Activated CD4-positive, alpha-beta T cell treated with anti-CD3 and anti-CD28 coated beads, Interleukin-2, amount 50 U/mL, for 4 hours (primary cell): ENCODE measurements at places on chromosomes 16 and 17.

DNA sequence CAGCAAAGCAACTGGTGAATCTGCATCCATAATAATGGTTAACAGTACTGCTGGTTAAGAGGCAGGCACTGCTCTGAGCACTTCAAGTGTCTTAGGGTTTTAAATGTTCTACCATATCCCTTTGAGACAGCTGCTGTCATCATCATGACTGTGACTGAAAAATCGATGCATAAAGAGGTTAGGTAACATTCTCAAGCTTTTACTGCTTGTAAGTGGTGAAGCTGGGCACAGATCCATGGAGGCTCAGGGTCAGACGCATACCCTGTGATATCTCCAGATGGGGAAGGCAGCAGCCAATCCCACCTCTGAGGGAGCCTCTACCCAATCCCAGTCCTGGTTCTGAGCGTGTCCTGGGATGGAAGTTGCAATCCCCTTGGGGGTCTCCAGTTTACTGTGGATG is 57.6 kb upstream of the SOX9 start:
- no peak for DNase-seq

DNA sequence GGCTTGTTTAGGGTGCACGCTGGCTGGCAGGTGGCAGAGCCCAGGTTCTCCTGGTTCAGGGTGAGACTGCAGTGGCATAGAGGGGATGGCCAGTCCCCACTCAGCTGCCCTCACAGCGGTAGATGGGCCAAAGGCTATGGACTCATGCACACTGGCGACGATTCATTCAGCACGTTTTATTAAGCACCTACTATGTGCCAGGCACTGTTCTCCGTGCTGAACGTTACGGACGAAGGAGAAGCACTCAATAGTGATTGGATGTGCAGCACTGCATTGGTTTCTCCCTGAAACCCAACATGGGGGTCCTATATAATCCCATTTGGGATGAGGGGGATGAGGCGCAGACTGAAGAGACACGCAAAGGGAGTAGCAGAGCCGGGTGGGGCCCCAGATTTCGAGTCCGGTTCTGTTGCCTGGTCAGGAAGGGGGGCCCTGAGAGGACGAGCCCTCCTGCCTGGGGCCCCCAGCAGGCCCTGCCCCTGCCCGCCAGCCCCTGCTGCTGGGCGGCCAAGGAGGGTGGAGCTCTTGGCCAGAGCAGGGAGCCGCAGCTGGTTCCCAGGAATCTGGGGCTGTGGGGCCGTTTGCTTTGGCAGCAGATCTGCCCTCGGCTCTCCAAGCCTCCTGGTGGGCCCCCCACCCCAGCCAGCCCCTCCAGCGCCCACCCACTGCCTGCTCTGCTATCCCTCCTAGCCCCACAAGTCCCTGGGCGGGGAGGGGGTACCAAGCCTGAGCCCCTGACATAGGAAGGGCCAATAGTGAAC is 8.8 kb downstream of the GLIS2 start:
- no peak for DNase-seq

DNA sequence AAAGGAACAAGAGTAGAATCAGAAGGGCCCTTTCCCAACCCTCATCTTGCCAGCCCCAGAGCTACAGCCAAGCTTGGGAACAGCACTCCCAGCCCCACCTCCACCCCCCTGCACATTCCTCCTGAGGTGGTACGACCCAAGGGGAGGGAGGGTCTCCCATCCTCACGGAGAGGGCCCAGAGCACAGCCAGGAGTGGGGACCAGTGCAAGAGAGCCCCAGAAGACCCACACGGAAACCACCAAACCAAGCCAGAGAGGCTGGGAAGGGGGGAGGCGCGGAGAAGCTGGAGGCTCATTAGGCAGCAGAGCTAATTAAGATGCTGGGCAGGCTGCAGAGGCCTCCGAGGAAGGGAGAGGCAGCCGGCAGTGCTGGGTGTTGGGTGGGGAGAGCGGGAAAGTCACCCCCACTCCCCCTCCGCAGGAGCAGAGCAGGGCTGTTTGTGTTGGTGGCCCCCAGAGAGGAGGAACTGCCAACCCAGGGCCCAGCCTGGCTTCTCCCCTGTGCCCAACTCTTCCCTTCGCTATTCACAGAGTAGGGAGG is 2.4 kb downstream of the CACNB1 start:
- no peak for DNase-seq

- DNase-seq: no peak
These were observed 416.0 kb downstream of the MAF start for GRCh38 chr16:79184464-79185030.

GRCh38 chr17:8843344-8843743 is 24.1 kb downstream of the PIK3R6 start:
- no peak for DNase-seq

GRCh38 chr17:76697702-76698465 is 12.9 kb downstream of the MXRA7 start:
- no peak for DNase-seq

DNA sequence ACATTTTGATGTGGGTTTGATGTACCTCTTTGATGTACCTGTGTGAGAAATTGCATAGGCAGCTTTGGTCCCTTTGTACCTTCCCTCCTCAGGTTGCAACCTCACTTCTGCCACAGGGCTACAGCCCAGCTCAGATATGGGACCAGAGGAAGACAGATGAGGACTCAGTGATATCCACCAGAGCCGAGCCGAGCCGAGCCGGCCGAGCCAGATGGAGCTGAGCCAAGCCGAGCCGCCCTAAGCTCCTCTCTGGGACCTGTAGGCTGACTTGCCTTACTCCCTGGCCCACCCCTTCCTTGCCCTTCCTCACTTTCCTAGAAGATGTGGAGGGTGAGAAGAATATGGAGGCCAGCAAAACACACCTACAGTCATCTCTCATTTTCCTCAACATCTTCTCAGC is 3.8 kb downstream of the HEATR9 start:
- DNase-seq: no peak

DNA sequence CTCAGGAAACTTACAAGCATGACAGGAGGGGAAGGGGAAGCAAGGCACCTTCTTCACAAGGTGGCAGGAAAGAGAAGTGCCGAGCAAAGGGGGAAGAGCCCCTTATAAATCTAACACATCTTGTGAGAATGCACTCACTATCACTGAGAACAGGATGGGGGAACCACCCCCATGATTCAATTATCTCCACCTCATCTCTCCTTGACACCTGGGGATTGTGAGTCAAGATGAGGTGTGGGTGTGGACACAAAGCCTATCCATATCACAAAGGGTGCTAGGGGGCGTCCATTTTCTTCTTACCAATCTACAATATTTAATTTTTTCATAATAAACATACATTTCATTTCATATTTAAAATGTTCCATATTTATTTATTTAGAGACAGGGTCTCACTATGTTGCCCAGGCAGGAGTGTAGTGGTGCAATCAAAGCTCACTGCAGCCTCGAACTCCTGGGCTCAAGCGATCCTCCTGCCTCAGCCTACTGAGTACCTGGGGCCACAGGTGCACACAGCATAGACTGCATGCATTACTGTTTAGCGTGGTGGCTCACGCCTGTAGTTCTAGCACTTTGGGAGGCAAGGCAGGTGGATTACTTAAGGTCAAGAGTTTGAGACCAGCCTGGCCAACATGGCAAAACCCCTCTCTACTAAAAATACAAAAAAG is 26.5 kb upstream of the FAAP100 start:
- DNase-seq: no peak

GRCh38 chr16:57091975-57092785 is at the start of gene CPNE2:
TSS of gene CPNE2 (plus strand) at chr16:57092583. CDS start at chr16:57110743, 18,160 bp downstream.
- no peak for DNase-seq

GRCh38 chr17:80441133-80441578 is 26.2 kb downstream of the ENDOV start:
- peak; percentile 39 for DNase-seq

DNA sequence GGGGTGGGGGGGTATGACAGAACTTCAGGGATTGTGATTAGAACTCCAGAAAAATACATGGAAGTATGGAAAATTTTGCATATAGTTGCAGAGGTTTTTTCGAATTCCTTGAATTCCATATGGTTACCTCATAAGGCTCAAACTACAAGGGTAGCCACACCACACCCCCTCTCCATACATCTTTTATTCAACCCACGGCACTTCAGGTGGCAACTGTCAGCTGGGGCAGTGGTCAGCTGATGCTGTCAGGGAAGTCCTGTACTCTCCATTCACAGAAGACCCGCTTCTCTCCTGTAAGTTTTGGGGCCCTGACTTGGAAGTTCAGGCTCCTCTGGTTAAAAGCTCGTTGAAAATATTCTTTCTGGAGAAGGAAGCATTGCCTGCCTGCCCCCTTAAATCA is 57.5 kb upstream of the CLEC19A start:
- DNase-seq: no peak

DNA sequence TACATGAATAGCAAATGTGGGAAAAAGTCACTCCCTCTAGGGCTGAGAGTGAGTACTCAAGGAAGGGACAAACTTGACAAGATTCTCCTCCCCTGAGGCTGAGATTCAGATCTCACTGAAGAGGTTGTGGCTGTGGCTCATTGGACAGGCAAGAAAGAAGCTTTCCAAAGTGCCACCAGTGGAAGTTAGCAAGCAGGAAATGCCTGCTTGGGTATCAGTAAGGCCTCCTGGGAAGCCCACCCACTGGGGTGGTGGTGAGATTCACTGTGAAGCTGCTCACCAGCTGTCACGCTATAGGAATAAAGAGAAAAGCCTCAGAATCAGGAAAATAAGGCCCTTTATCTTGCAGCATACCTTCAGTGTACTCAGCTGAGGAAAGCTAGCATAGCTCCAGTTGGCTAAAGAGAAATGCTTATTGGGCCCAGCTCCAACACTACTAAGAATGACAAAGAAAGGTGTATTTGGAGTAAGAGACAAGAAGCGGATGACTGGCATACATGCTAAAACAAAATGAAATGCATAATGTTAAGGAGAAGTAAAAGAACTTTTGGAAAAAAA is 274.4 kb upstream of the TOM1L1 start:
- DNase-seq: no peak

DNA sequence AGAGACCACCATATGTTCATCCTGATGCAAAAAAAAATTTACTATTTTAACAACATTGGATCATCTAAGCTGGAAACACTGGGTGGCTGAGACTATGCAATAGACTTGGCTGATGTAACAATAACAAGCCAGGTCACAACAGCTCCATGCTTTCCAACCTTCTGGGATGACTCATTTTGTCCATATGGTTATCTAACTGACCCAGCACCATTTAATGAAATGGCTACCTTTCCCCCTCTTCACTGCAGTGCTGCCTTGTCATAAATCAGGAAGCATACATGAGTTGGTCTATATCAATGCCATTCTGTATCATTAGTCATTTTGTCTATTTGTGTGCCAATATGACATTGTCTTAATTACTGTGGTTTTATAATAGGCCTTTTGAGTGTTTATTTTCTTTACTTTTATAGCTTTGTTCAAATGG is 217.6 kb upstream of the KCNJ16 start:
- DNase-seq: no peak

DNA sequence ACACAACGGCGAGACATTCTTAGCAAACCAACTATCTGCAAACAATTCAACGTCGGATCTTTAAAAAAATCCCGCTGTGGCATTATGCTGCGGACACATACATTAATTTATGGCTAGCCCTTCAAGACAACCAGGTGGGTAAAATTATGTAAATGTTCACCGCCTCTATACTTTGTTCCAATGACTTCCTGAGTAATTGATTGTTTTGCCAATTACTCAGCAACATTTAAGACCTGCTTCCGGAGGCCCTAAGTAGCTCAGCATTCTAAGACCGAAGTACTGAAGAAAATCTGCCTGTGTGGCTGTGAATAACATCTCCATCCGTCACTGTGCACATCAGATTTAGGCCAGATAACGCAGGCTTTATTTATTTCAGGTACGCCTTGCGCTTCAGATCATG is 23.3 kb downstream of the QPRT start:
- no peak for DNase-seq

- DNase-seq: no peak
These were observed 16.6 kb downstream of the GOSR1 start for GRCh38 chr17:30493780-30494179.

- DNase-seq: no peak
These were observed 12.4 kb downstream of the ODAD4 start for GRCh38 chr17:41942626-41943373.

DNA sequence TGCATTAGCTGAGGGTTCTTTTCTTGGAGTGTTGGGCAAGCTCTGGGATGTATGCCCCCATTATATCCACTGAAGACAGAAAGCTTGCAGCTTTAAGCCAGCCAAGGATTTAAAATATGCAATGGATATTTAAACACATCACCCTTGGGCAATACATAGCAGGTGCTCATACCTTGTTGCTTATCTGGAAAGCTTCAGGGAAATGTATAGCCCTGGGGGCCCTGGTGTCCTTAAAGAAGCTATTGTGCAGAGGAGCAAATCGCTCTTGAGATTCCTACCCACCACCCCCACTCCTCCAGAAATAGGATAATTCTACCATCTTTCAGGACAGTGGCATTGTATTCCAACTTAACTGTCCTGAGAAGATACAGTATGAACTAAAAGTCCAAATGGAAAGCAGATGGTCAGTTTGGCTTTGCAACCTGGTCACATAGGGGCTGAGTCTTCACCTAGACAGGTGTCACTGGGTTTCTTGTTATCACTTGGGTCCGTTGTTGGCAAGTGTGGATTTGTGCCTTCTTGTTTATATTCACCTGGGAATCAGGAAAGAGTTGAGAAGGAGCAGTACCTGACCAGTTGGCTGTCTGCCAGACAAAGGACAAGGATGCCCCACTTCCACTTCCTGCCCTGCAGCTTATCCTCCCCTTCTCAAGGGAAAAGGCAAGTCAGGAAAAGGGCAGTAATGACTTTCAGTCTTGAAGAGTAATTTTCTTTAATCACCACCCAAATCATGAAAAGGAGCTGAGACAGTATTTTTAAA is 3.4 kb downstream of the ANKRD40CL start:
- DNase-seq: no peak

GRCh38 chr17:48645639-48646182 is 19.6 kb upstream of the HOXB9 start:
- DNase-seq: no peak

GRCh38 chr17:4525691-4526397 is 27.2 kb downstream of the SPNS2 start:
- no peak for DNase-seq

DNA sequence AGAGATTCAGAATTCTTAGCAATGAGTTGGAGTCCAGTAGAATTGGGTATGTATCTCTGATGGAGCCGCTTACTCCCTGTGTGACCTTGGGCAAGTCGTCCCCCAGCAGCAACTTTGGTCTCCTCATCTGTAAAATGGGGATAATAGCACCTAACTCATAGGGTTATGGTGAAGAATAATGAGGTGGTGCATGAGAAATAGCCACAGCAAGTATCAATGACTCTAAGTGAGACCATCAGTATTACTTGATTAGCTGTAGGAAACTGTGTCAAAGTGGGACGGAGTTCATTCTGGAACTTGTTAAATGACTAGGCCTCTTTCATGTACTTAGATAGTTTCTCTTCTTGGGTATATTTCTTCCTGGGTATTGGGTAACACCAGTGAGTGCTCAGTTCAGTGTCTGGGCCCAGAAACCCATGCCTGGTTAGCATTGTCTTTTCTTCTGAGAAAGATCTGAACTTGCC is 6.4 kb downstream of the PRKCB start:
- DNase-seq: no peak

DNA sequence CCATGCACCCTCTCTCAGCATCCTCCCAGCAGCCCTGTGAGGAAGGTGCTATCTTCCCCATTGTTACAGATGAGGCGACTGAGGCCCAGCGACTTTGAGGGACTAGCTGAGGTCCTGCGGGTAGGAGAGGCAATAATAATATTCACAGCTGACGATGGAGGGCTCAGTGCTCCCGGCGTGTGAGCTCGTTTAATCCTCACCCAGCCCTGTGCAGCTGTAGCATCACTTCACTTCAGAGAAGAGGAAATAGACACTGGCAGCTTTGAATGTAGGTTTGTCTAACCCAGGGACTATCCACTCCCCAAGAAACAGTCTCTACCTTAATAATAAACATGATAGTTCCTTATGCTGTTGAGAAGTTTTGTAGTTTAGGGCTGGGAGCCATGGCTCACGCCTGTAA is 21.6 kb downstream of the LASP1 start:
- DNase-seq: no peak
